ENCODE measurements at places on chromosomes 13 and 19. TPM values are rescaled to one million over a fixed set of nuclear protein-coding genes. Genes with fewer than 3 reads are reported as not detected.

- no peak for DNase-seq
These were observed 424.9 kb downstream of the PCDH17 start for GRCh38 chr13:58056426-58056825.

DNA sequence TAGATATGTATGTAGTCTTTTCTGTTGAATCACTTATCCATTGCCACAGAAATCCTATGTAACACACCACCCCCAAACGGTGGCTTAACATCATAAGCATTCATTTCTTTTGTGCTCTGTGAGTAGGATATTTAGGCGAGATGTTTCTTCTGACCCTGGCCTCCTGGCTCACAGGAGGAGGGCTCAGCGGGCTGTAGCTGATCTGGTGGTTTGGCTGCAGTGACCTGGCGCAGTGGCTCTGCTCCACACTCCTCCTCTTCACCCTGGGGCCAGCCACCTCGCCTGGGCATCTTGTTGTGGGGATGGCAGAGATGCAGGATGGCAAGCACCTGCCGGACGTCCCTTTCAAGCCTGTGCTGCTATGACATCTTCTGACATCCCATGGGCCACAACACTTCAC is 147.1 kb upstream of the IRS2 start:
- DNase-seq, result no peak

DNA sequence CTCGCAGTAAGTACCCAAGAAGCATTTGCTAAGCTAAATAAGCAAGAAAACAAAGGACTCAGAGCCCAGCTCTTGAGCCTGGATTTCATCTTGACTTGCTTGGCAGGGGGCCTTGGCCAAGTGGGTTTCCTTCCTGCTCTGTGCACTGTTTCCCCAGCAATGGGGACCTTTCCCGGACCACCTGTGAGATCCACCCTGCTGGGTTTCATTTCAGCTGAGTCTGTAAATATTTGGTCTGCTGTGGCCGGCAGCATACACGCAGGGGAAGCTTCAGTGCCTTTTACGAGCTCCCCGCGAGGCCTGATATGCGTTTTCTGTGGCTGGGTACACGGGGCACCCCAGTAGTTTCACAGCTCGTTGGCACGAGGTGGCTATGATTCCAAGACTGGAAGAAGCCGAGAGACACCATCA is 12.4 kb upstream of the TINCR start:
- no peak for DNase-seq

DNA sequence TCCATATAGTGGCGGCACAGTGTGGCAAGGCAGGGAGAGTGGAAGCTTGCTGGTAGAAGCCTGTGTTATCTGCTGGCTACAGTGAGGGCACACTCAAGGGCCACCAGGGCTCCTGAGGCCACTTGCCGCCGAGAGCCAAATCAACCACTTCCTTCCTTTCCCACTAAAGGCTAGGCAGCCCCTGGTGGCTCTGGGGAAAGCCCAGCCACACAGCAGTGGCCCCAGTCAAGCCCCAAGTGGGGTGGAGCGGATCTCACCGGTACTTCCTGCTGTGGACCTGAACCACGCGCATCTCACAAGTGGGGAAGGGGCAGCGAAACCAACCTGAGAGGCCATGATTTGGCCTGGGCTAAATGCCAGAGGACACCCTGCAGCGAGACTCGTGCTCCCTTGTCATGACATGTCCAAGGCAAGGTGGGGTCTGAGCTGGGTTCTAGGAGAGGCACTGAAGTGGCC is 21.9 kb upstream of the SLC35E1 start:
- no peak for DNase-seq

GRCh38 chr19:8392017-8392591 is 1.9 kb downstream of the RAB11B start:
- DNase-seq, result no peak

The SLC6A16 gene
- 4.6 TPM for polyA plus RNA-seq

The CDX2 gene
- polyA plus RNA-seq, result not detected

The SIGLEC10 gene
- polyA plus RNA-seq, result 1.1 TPM

The SIGLEC5 gene
- 0.26 TPM for polyA plus RNA-seq
